ENCODE measurements at places on chromosomes 2 and 18. TPM values are rescaled to one million over a fixed set of nuclear protein-coding genes. Genes with fewer than 3 reads are reported as not detected.
A peak's percentile ranks its signal among the peaks of the same experiment; 100 is the strongest.

DNA sequence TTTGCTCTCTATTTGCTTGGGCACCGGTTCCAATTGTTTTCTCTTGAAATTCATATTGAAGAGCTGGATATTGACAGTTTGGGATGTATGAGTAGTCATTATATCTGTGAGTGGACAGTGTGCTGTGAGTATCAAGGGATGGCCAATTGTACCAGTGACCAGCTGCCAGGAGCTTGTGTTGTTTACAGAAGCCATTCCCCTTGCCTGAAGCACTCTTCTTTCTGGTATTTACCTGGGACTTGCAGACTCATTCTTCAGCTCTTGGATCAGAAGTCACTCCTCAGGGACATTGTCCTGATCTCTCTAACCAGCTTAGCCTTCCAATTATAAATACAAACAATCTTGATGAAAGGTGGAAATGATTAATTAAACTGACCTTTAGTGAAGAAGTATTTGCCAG, 438.3 kb upstream of the LRATD1 start:
- H3K4me3 ChIP-seq = no peak overlapping the region
- no peak for DNase-seq
- no peaks in the 10 kb centered on the region for H3K4me1 ChIP-seq
- H3K27me3 ChIP-seq = no peaks in the 10 kb centered on the region
- H3K36me3 ChIP-seq = no peaks in the 10 kb centered on the region
- no peak overlapping the region for H3K27ac ChIP-seq

DNA sequence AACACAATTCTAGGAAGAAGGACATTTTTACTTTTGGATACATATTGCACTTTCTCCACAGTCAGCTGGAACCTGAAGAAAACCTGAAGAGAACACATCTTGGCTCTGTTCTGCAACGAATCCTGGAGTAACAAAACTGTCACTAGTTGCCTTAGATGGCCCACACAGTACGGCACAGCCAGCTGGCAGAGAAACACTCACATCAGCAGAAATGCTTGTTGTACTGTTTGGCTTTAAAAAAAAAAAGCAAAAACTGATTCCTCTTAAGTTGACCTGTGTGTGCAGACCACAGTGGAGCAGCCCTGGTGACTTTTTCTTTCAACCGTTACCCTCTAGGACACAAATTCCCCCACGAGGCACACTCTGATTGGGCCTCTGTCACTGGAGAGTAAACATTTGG, 152.3 kb upstream of the TWIST2 start:
- H3K27me3 ChIP-seq = no peaks in the 10 kb centered on the region
- peak overlapping the region; percentile 55 for H3K27ac ChIP-seq
- no peak for DNase-seq
- H3K4me1 ChIP-seq = peaks cover 49% of the 10 kb centered on the region
- H3K4me3 ChIP-seq = no peak overlapping the region
- H3K36me3 ChIP-seq = no peaks in the 10 kb centered on the region

The MC2R gene
- not detected for total RNA-seq

DNA sequence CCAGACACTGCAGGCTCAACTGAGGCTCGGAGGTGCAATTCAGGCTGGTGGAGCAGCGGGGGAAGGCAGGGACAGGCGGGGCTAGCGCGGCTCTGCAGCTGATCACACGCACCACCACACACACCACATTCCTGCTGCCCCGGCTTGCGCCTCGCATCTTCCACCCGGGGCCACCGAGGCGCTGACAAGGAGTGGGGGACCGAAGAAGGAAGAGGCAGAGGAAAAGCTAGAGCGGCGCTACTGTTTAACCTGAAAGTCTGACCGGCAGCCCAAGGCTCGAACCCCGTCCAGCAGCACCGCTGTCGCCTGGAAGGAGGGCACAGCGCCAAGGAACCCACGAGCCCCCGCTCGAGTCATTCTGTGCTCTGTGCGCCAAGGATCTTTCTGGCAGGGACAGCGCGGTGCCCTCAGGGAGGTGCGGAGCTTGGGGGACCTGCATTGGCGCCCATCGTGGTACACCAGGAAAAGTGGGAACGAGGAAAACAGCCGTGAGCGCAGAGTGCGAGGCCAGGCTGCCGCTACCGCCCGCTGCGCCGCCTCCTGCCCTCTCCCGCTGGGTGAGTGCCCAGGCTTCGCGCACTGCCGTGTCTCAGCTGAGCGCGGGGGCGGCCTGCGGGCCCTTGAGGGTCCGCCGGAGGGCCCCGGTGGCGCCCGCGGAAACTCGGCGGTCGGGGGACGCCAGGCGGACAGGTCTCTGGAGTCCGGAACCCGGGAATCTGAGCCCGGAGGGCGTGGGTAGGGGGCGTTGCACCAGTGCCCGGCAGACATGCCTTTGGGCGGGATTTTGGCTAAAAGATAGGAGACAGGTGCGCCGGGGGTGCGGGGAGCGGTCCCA, 860 bp upstream of the KCNJ3 start:
- no peak overlapping the region for H3K27ac ChIP-seq
- H3K4me1 ChIP-seq = peaks cover 21% of the 10 kb centered on the region
- H3K4me3 ChIP-seq = peak overlapping the region; percentile 34
- no peaks in the 10 kb centered on the region for H3K36me3 ChIP-seq

- H3K36me3 ChIP-seq = no peaks in the 10 kb centered on the region
- no peak for DNase-seq
- no peaks in the 10 kb centered on the region for H3K4me1 ChIP-seq
- no peak overlapping the region for H3K4me3 ChIP-seq
- no peak overlapping the region for H3K27ac ChIP-seq
Measured at GRCh38 chr2:147660680-147661079, 184.1 kb upstream of the ACVR2A start.

The REG3A gene
- not detected for total RNA-seq

DNA sequence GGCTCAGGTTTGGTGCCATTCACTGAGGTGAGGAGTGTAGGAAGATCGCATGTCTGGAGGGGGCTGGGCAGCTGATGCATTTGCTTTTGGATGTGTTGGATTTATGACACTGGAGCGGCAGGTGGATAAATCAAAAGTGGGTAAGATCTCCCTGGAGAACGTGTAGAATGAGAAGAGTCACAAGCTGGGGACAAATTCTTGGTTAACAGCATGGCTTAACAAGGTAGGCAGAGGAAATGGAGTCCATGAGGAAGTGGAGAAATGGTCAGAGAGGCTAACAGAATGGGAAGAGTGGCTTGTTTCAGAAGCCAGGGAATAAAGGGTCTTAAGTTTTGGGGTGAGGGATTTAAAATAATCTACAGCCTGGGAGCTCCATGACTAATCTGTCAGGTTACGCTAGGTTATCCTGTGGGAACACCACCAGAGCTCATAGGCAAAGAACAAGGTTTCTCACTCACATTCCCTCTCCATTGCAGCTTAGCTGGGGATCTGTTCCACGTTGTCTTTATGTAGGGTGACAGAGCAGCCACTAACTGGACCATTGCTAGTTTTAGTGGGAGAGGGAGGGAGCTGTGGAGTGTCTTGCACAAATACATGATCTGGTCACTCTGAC, 12.8 kb downstream of the TSN start:
- H3K4me1 ChIP-seq = no peaks in the 10 kb centered on the region
- no peak overlapping the region for H3K4me3 ChIP-seq
- no peaks in the 10 kb centered on the region for H3K27me3 ChIP-seq
- H3K36me3 ChIP-seq = peaks cover 73% of the 10 kb centered on the region
- DNase-seq = no peak

The ABCB11 gene
- total RNA-seq = under 0.01 TPM

DNA sequence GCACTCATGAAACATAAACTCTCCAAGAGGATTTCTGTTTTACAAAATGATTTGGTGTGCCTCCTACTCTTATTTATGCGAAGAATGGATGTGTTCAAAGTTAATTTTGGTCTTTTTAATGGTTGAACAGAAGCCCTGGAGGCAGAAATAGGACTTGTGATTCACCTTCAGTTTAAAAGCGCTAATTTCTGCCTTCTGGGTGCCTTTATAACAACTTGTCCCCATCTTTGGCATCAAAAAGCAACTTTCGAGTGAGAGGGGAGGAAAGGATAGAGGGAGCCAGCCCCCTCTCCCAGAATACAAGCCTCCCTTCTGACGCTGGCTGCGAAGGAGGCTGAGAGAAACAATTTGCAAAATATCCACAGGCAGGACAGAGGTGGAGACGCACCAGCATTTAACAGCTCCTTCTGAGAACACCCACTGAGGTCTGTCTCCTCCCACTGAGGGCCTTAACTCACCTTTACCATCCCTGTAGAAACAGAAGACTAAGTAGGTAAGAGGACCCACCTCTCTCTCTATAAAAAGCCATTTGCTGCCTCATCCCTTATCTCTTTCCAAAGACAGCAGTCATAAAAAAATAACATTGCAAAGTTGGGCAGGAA, 24.3 kb upstream of the BCL11A start:
- peaks cover 9% of the 10 kb centered on the region for H3K4me1 ChIP-seq
- no peaks in the 10 kb centered on the region for H3K27me3 ChIP-seq
- H3K36me3 ChIP-seq = no peaks in the 10 kb centered on the region

GRCh38 chr2:174445248-174445647, 41.6 kb downstream of the GPR155 start:
- H3K36me3 ChIP-seq = peaks cover 11% of the 10 kb centered on the region
- H3K27me3 ChIP-seq = no peaks in the 10 kb centered on the region
- H3K27ac ChIP-seq = no peak overlapping the region
- no peak overlapping the region for H3K4me3 ChIP-seq
- no peak for DNase-seq
- H3K4me1 ChIP-seq = peaks cover 5% of the 10 kb centered on the region

The FEV gene
- total RNA-seq = not detected

- DNase-seq = no peak
- no peaks in the 10 kb centered on the region for H3K27me3 ChIP-seq
- H3K4me1 ChIP-seq = peaks cover 12% of the 10 kb centered on the region
- H3K4me3 ChIP-seq = no peak overlapping the region
Measured at GRCh38 chr2:98944775-98945174, 8.8 kb upstream of the CRACDL start.

The RAB27B gene
- total RNA-seq = 0.27 TPM

- no peak overlapping the region for H3K27ac ChIP-seq
- H3K36me3 ChIP-seq = no peaks in the 10 kb centered on the region
- H3K4me1 ChIP-seq = no peaks in the 10 kb centered on the region
- no peaks in the 10 kb centered on the region for H3K27me3 ChIP-seq
- DNase-seq = no peak
Measured at GRCh38 chr2:54952978-54953456, 97.2 kb downstream of the RTN4 start.

GRCh38 chr2:173150087-173150486, 74.4 kb downstream of the MAP3K20 start:
- H3K4me1 ChIP-seq = peaks cover 43% of the 10 kb centered on the region
- H3K27ac ChIP-seq = no peak overlapping the region
- no peaks in the 10 kb centered on the region for H3K36me3 ChIP-seq
- DNase-seq = no peak
- H3K4me3 ChIP-seq = no peak overlapping the region
- H3K27me3 ChIP-seq = no peaks in the 10 kb centered on the region
